ENCODE measurements at places on chromosomes 4 and X.
A peak's percentile ranks its signal among the peaks of the same experiment; 100 is the strongest.

- no peaks in the 10 kb centered on the region for H3K4me1 ChIP-seq
- no peak overlapping the region for H3K27ac ChIP-seq
- H3K36me3 ChIP-seq = no peaks in the 10 kb centered on the region
- no peak overlapping the region for H3K4me3 ChIP-seq
- no peaks in the 10 kb centered on the region for H3K27me3 ChIP-seq
These were observed 10.7 kb upstream of the LRBA start for GRCh38 chr4:151025759-151026158.

GRCh38 chr4:48683784-48684666 is 96.1 kb downstream of the FRYL start:
- H3K27ac ChIP-seq = no peak overlapping the region
- H3K27me3 ChIP-seq = no peaks in the 10 kb centered on the region
- H3K36me3 ChIP-seq = no peaks in the 10 kb centered on the region
- no peaks in the 10 kb centered on the region for H3K4me1 ChIP-seq

GRCh38 chr4:17497890-17498523 is 13.9 kb downstream of the QDPR start:
- no peak overlapping the region for H3K27ac ChIP-seq
- DNase-seq = no peak
- no peak overlapping the region for H3K4me3 ChIP-seq
- H3K4me1 ChIP-seq = no peaks in the 10 kb centered on the region
- no peaks in the 10 kb centered on the region for H3K27me3 ChIP-seq
- peaks cover 74% of the 10 kb centered on the region for H3K36me3 ChIP-seq

- no peak overlapping the region for H3K27ac ChIP-seq
- no peaks in the 10 kb centered on the region for H3K4me1 ChIP-seq
- peaks cover 2% of the 10 kb centered on the region for H3K36me3 ChIP-seq
- no peaks in the 10 kb centered on the region for H3K27me3 ChIP-seq
- DNase-seq = no peak
These were observed 38.4 kb downstream of the GRSF1 start for GRCh38 chr4:70801265-70801809.

GRCh38 chrX:68571610-68572311 is 72.9 kb downstream of the YIPF6 start:
- H3K27me3 ChIP-seq = no peaks in the 10 kb centered on the region
- H3K4me3 ChIP-seq = no peak overlapping the region
- H3K36me3 ChIP-seq = no peaks in the 10 kb centered on the region

DNA sequence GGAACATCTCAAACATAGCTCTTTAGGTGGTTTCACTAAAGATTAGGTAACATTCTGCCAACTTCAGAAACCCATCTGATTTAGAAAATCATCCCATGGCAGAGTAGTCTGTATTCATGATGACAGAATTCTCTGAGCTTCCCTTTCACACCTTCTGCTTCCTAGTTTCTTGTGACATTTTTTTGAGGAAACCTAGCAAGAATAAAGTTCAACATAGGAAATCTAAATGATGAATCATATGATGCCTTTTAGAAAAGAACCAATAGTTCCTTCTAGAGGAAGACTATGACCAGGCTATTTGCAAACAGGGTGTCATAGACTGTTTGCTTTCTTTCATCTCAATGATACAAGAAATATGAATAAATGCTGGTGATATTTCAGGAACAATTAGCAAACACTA is 49.8 kb upstream of the CAMK2D start:
- H3K4me3 ChIP-seq = no peak overlapping the region
- no peaks in the 10 kb centered on the region for H3K27me3 ChIP-seq
- no peaks in the 10 kb centered on the region for H3K4me1 ChIP-seq
- no peak for DNase-seq
- no peaks in the 10 kb centered on the region for H3K36me3 ChIP-seq
- no peak overlapping the region for H3K27ac ChIP-seq

- no peaks in the 10 kb centered on the region for H3K27me3 ChIP-seq
- no peaks in the 10 kb centered on the region for H3K36me3 ChIP-seq
- H3K4me1 ChIP-seq = no peaks in the 10 kb centered on the region
These were observed 21.6 kb downstream of the ARAP2 start for GRCh38 chr4:36222702-36223101.

DNA sequence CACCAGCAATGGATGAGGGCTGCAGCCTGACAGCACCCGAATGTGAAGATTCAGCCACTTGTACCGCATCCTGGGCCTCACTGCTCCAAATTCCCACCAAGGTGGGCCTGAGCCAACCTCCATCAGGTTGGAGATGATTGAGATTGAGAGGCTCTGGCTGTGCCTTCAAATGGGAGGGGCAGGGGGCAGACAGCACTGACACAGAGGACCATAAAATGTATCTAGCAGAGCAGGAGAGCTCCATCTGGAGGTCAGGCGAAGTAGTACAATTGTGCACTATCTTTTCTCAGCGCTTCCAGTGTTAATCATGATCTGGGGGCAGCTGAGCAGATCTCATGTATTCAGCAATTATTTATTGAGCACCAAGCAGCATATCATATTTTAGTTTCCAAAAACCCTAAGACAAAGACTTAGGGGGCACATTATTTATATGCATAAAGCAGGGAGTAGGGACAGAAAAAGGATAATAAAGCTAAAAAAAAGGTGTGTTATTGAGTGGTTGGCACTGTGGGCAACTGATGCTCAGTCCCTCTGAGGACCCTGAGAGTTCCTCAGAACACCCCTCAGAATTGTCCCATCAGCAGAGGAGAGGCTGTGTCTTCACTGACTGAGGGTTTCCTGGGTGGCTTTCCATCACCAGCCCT is 31.6 kb upstream of the C1QTNF7 start:
- no peak overlapping the region for H3K4me3 ChIP-seq
- H3K27me3 ChIP-seq = no peaks in the 10 kb centered on the region
- no peak for DNase-seq
- peaks cover 74% of the 10 kb centered on the region for H3K4me1 ChIP-seq
- H3K27ac ChIP-seq = peak overlapping the region; percentile 44

DNA sequence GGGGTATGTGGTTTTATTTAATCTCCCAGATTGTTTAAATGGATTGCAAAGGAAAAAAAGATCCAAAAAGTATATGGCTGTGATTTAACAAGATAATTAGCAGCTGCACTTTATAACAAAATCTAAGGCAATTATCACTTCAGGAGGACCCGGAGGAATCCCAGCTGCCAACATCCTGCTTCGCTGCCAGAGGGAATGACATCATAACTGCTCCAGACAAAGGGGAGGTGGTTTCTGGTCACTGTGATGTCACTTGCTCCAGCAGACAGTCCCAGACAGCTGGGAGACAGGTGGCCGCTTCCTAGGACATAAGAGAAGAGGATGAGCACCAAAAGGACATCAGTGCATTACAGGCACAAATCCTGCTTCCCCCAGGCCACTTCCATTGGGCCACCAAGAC is 371.0 kb downstream of the BCOR start:
- DNase-seq = no peak
- H3K27ac ChIP-seq = no peak overlapping the region
- H3K27me3 ChIP-seq = no peaks in the 10 kb centered on the region

DNA sequence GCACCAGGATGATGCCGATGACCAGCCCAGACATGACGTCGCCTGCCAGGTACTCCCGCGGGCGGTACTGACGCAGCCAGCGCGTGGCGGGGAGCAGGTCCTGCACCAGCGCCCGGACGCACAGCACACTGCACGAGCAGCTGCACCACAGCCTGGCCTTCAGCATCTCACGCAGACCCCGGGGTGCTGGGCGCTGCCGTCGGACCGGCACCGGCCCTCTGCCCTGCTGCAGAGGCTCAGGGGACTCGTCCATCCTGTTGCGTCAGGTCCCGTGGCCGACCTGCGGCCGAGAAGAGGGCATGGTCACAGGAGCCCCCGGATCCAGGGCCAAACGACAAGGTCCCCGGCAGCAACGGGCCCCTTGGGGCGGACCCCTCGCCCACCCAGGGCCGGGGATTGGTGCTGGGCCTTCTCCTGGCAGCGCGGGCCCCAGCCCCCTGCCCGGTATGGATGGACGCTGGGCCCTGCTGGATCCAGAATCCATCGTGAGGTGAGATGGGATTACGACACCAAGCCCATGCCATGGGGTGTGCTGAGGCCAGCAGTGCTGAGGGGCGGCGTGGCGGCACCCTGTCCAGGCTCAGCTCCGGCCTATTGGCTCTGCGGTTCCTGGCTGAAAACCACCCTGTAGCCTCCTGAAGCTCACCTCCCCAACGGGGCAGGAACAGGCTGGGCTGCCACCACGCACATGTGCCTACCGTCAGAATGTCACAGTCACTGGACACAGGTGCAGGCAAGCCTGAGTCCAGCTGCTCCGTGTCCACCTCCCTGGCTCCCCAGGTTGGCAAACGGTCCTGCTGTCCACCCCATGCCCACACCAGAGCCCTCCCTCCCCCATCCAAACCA is 1.5 kb downstream of the SLC26A1 start:
- H3K27me3 ChIP-seq = peaks cover 2% of the 10 kb centered on the region
- peaks cover 19% of the 10 kb centered on the region for H3K36me3 ChIP-seq
- no peak overlapping the region for H3K4me3 ChIP-seq
- H3K27ac ChIP-seq = no peak overlapping the region
- H3K4me1 ChIP-seq = peaks cover 4% of the 10 kb centered on the region
- no peak for DNase-seq

GRCh38 chr4:99712530-99712929 is 54.9 kb upstream of the C4orf54 start:
- DNase-seq = no peak
- H3K27me3 ChIP-seq = no peaks in the 10 kb centered on the region
- no peak overlapping the region for H3K27ac ChIP-seq
- H3K4me3 ChIP-seq = no peak overlapping the region
- no peaks in the 10 kb centered on the region for H3K4me1 ChIP-seq

- no peaks in the 10 kb centered on the region for H3K27me3 ChIP-seq
- DNase-seq = no peak
- no peak overlapping the region for H3K4me3 ChIP-seq
- H3K27ac ChIP-seq = no peak overlapping the region
These were observed 45.8 kb upstream of the SERTM2 start for GRCh38 chrX:111465669-111466068.

DNA sequence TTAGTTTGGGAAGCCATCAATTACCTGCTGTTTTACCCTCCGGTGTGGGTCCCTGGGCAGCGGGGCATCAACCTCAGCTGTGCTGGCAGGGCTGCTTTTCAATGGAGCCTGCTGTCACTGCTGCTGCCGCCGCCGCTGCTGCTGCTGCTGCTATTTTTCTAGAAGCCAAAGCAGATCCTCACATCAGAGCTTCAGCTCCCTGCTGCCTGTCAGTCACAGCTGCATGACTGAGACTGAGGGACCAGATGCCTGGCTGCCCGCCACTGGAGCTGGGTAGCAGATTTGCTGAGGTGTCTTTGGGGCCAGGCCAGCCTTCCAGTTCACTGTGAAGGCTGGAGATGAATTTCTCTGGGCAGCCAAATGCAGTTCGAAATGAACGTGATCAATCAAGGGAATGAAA is 200.3 kb upstream of the NHS start:
- no peak for DNase-seq
- no peaks in the 10 kb centered on the region for H3K27me3 ChIP-seq
- H3K27ac ChIP-seq = no peak overlapping the region
- H3K4me3 ChIP-seq = no peak overlapping the region
- H3K4me1 ChIP-seq = no peaks in the 10 kb centered on the region

DNA sequence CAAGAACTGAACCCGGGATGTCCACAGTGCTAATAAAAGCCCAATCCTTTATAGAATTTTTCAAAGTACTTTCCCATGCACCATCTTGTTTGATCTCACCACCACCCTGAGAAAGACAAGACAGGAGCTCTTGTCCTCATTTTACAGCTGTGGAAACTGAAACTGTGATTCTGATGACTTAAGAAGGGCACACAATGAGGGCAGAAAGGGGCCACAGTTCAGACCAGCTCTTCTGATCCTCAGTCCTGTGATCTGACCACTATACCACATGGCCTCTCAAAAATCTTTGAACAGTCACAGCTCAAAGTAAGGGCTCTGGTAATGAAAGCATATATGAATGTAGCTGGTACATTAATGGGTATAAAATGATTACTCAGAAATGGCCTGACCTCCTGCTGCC is 127.3 kb upstream of the CPEB2 start:
- H3K27me3 ChIP-seq = no peaks in the 10 kb centered on the region
- H3K4me1 ChIP-seq = peaks cover 4% of the 10 kb centered on the region
- no peak for DNase-seq
- H3K36me3 ChIP-seq = no peaks in the 10 kb centered on the region
- H3K27ac ChIP-seq = no peak overlapping the region

DNA sequence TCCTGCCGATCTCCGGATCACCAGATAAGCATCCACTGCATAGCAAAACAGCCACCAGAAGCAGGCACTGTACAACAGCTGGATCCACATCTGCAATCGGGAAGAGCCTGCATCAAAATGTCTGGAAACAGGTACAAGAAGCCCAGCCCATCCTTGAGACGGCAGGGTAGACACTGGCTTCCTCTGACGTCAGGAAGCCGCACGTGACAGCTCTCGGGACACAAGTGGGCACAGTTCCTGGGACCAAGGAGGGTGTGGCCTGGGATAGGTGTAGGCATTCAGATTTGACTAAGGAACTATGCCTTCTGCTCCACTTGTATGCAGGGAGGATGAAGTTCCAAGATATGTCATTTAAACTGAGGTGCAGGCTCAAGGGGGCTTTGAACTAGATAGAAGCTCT is 6.3 kb downstream of the GPR143 start:
- H3K36me3 ChIP-seq = no peaks in the 10 kb centered on the region
- no peaks in the 10 kb centered on the region for H3K4me1 ChIP-seq
- no peak for DNase-seq
- H3K27ac ChIP-seq = no peak overlapping the region
- H3K4me3 ChIP-seq = no peak overlapping the region

DNA sequence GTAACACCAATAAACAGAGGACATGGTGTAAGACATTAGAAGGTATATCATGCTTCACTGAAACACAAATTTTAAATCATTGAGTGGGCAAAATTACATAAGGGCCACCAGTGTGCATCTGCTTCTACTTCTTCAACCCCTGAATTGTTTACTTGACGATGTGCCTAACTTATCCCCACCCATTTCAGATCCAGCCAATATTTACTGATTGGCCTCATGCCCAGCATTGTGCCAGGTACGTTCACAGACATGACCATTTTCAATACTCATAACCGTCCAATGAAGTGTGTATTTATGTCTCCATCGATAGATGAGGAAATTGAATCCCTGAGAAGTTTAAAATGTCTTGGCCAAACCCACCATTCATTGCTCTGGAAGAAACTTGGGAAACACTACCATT is 208.3 kb upstream of the MID1 start:
- no peaks in the 10 kb centered on the region for H3K27me3 ChIP-seq
- no peak overlapping the region for H3K27ac ChIP-seq
- no peaks in the 10 kb centered on the region for H3K36me3 ChIP-seq

DNA sequence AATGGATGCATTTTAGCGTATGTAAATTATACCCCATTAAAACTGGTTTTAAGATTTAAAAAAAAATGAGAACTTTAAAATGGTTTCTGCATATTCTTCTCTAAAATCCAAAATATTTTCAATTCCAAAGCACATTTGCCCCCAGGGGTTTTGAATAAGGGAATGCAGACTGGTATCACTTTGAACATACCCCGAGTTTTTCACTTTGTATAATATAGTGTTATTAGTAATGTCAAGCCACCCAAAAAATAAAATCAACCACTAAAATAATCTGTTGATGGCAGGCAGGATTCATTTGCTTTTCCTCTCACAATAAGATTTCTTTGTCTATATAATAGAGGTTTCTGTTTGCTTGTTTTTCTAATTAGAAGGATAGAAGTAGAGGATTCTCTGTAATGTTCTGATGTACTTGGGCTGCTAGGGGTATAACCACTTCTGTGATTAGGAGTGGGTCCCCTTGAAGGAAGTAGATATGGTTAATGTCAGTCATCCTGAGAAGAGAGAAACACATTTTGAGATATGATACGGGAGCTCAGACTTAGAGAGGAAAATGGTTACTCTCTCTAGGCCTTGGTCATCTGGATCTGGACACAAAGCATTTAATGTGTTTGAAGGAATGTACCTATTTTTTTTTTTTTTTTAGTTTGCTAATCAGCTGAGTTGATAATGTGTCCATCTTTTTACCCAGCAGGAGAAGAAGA is 9.3 kb upstream of the LIN54 start:
- no peaks in the 10 kb centered on the region for H3K4me1 ChIP-seq
- H3K36me3 ChIP-seq = no peaks in the 10 kb centered on the region
- H3K27ac ChIP-seq = no peak overlapping the region
- DNase-seq = no peak
- H3K4me3 ChIP-seq = no peak overlapping the region
- H3K27me3 ChIP-seq = no peaks in the 10 kb centered on the region

Data from ascending aorta (tissue), 2 donors.